ENCODE measurements at places on chromosomes 1 and 21. TPM values are rescaled to one million over a fixed set of nuclear protein-coding genes. Genes with fewer than 3 reads are reported as not detected.
A peak's percentile ranks its signal among the peaks of the same experiment; 100 is the strongest.

Gene SELL
- not detected for total RNA-seq

Gene IL20
- not detected for total RNA-seq

- no peak for DNase-seq
These were observed 39.0 kb downstream of the RAP1A start for GRCh38 chr1:111658622-111659021.

DNA sequence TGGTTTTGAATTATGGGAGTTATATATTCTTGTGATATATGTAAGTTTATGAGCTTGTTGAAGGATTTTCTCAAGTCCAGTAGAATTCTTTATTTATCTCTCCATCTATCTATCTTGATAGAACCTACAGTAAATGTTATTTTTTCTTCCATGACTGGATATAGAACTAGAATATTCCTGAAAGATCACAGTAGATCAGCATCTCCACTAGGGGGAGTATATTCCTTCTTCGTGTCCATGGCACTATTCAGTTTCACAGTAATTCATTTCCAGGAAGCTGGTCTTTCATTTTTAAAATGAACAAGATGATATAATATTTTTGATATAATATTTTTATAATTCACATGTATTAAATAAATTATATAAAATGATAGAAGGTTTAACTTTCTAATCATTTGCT lies 18.8 kb downstream of the TMPRSS15 start:
- peak; percentile 54 for DNase-seq

- DNase-seq = no peak
These were observed 109.8 kb upstream of the WARS2 start for GRCh38 chr1:119250299-119250698.
